ENCODE measurements at places on chromosomes 3 and 15.

GRCh38 chr3:5013021-5013906 is 34.0 kb downstream of the BHLHE40 start:
- no peak for DNase-seq

DNA sequence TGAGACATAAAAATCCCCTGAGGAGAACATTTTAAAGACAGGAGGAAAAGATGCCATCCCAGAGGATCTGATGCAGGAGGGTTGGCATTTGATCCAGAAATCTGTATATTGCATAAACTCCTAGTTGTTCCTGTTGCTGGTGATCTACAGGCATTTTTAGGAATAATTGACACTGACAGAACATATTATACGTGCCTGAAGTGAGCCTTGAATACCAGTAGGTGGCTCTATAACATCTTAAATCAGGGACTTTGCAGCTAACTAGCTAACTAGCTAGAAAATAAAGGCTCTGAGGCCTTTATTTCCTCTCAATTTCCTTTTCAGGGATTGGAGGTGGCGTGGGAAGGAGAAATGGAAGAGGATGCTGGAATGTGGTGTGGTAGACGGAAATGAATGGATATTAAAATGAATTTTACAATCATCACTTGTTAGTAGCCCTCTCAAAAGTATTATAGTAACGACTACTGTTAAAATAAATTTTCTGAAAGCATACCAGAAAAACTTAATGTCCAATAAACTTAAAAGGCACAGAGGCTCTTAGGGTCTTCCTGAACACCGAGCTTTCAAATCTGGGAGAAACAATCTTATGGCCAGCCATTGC is 73.8 kb upstream of the ZBED2 start:
- DNase-seq, result no peak

DNA sequence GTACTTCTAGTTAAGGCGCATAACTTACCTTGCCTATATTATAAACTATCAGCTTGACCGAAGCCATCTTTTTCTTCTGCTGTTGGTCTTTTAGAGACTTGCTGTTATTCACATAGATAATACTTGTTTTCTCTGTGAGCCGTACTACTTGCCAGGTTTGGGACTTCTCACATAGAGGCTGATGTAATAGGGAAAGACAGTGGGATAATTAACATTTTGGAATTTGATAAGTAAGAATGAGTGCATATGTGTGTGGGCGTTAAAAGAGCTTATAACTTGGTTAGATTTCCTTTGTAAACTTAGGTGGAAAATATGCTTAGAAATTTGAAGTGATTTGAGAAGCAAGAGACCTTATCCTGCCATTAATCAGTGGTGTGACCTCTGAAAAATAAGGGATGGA is 47.8 kb downstream of the FNDC3B start:
- no peak for DNase-seq

- DNase-seq, result no peak
These were observed 7.2 kb downstream of the SSUH2 start for GRCh38 chr3:8637348-8637747.

GRCh38 chr3:189517981-189518380 is 113.2 kb upstream of the TP63 start:
- DNase-seq, result no peak

GRCh38 chr15:41888662-41889253 is 5.1 kb downstream of the SPTBN5 start:
- no peak for DNase-seq

DNA sequence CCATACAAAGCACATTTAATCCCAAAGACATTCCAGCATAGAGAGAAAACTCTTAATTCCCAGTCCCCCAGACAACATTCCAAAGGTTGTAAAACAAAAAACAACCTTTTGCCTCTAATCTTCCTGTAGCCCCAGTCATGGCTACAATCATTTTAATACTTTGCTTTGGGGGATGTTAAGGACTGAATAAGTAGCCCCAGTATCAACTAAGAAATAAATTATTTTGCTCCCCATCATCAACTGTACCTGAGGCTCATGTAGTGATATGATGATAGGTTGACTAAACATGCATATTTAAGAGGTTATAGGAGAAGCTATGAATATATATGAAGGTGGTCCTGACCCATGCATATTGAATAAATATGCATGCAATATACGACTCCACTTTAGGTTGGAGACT is 40.6 kb downstream of the PRR20G start:
- no peak for DNase-seq

GRCh38 chr3:17645074-17645698 is 97.2 kb downstream of the TBC1D5 start:
- DNase-seq, result no peak

GRCh38 chr15:75943713-75944215 is 40.1 kb downstream of the FBXO22 start:
- DNase-seq, result no peak

DNA sequence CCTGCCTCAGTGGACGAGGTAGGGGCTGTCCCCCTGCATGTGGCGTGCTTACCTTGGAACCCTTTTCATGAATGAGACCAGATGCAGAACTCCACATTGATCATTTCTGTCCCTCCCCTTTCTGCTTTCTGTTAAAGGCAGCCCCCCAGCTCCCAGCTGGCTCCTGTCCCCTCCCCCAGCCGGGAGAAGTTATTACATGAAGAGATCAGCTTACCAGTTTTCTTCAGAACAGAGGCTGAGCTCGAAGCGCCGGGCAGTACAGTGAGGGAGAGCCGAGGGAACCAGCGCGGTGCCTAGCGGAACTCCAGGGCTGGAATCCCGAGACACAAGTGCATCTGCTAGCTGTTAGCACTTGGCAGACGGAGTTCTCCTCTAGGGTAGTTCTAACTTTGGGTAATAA is 263.3 kb upstream of the NR2E3 start:
- no peak for DNase-seq

DNA sequence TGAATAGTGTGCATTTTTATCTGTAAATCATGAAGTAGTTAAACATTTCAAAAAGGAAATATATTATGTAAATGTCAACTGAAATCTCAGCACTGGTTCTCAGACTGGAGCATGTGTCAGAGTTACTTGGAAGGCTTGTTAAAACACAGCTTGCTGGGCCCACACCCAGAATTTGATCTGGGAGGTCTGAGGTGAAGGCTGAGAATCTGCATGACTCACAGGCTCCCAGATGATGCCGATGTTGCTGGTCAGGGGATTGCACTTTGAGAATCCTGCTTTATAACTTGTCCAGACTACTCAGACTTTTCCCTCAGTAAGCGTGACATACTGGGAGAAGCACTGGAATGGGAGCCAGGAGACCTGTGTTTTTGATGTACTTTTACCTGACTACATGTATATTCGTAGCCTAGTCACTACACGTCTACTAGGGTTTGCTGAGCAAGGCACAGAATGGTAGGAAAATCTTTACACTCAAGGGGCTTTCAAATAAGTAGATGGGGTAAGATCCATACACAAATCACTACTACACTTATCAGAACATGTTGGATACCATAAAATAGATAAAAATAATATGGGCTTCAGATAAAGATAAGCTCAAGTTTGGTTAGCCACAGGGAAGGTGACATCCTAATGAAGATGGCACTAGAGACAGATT is 77.1 kb upstream of the MEX3B start:
- DNase-seq, result no peak

GRCh38 chr3:87370007-87370406 is 93.6 kb upstream of the POU1F1 start:
- DNase-seq, result no peak
